ENCODE measurements at places on chromosomes 7 and 10.

DNA sequence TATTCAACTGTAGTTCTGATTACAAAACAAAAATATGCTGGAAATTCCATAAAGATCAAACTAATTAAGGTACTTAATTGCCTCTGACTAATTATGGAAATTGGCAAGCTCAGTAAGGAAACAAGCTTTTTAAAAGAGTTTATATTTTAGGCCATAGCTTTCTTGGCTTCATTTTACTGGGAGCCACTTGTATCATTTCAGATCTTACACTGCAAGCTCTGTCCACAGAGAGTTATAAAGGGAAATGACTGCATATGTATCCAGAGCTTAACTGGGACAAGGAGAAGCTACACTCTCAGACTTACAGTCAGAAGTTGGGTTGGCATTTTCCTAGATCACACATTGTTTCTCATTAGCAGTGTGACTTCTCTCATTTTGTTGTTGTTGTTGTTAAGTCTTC, 92.4 kb downstream of the LRRN3 start:
- DNase-seq = no peak

GRCh38 chr10:69180525-69181204, 631 bp downstream of the SUPV3L1 start:
- no peak for DNase-seq

GRCh38 chr10:124044143-124044862, 49.1 kb downstream of the CHST15 start:
- no peak for DNase-seq

GRCh38 chr10:35092851-35093250, 2.7 kb upstream of the CUL2 start:
- DNase-seq = no peak

DNA sequence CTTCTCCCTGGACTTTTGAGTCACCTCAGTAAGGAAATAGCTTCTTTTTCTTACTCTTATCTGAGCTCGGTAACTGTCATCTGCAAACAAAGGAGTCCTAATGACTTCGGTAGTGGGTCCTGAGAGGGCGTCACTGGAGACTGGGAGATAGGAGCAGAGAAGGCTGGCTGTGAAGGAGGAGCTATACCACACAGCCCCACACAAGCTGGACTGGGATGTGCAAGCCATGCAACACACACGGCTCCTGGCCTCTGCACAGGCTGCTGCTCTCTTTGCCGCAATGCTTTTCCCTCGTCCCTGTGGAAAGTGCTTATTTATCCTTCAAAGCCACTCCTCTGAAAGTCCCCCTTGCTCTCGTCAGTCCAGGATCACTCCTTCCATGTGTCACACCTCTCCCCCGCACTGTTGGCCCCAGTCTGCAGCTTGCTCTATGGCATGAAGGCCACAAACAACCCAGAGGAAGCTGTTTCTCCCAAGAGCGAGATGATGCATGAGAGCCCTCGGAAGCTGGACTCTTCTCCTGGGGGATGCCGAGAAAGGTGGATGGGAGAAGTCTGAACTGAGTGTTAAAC, 14.9 kb downstream of the TMEM273 start:
- DNase-seq = no peak

DNA sequence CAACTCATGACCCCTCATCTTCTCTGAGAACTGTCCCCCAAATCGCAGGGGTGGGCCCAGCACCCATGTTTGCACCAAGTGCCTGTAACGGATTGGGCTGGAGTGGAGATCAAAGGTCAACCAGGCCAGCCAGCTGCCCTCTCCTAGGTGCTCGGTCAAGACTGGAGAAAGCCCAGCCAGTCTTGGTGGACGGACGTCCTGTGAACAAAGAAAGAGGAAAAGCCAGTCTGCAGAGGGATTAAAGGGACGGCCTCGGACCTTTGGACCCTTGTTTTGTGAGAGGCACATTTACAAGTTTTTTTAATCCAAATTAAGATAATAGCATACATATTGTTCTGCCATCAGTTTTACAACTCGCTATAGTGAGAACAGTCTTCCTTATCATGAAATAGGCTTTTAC, 31.7 kb upstream of the GALNTL5 start:
- no peak for DNase-seq

DNA sequence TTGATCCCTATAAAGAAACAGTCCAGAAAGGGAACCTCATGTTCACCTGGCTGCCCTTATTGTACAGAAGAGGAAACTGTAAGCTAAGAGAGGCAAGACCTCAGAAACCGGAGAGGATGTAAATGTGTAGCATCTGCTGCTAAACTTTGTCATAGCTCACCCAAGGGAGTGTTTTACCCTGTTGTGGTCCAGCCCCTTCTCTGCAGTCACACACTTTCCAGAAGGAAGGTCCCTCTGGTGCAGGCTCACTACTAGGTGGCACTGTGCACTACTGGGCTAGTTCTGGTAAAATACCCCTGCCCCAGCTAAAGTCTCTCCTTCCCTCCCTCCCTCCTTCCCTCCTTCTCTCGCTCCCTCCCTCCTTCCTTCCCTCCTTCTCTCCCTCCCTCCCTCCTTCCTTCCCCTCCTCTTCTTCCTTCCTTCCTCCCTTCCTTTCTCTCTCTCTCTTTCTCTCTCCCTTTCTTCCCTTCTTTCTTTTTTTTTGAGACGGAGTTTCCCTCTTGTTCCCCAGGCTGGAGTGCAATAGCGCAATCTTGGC, 42.5 kb upstream of the LCOR start:
- no peak for DNase-seq

DNA sequence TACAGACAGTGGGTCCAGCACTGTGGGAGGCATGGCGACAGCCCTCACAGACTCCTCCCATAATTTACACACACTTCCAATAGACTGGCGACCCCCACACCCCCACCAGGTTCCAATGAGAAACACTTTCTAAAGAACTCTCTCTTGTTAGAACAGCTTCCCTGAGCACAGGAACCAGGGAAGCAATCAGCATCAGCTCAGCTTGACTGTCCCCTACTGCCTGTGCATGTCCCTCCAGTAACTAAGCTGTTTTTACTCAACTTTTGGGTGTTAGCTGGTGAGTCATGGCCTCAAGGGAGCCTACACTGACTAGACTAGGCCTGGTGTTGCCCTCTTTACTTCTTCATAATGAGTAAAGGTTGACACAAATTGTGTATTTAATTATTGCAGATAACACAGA, 32.6 kb upstream of the HERPUD2 start:
- DNase-seq = no peak

DNA sequence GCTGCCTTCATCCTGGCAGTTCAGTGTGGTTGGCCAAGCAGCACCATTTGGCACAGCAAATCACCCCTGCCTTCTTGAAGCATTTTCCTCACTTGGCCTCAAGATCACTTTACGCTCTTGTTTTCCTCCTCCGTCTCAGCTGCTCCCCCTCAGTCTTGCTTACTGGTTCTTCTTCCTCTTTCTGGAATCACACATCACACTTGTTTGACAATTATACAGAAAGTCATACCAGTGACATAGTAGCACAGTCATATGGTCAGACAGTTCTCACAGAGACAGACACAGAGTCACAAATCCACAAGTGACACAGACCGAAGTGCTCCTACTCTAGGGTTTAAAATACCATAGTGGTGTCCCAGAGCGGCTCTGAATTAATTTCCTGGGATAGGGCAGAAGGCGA, 43.8 kb upstream of the ARL4A start:
- DNase-seq = no peak

- DNase-seq = no peak
These were observed 277.8 kb downstream of the CELF2 start for GRCh38 chr10:11295492-11295891.

DNA sequence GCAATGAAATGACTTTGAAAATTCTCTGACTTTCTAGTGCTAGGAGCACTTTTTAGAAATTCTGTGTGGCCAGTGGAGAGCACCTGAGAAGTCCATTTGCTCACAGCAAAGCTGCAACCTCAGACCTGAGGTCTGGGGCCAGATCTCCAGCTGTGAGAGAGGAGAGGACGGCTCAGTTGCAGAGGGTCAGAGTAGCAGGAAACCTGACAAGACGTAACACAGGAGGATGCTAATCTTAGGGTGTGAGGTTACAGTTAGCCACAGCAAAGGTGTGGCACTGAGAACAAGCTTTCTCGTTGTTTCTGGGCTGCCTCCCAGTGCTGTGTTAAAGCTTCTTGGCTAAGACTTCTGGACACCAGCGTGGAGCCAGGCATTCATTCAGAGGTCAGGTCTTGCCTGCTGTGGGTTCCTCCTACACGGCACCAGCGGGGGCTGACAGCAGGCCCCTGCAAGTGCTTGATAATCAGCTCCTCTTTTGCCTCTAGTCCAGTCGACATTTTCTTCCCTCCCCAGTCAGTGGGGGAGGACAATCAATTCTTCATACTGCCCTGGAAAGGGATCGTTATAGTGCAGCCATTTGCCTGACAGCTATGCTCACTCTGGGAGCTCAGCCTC, 435.4 kb upstream of the DPP6 start:
- peak; percentile 28 for DNase-seq

- DNase-seq = no peak
These were observed 979.1 kb upstream of the C7orf33 start for GRCh38 chr7:147611431-147611830.

- DNase-seq = no peak
These were observed 100.7 kb upstream of the CSTF2T start for GRCh38 chr10:51800121-51800520.

- no peak for DNase-seq
These were observed 4.3 kb downstream of the IKZF5 start for GRCh38 chr10:123004298-123004697.

- DNase-seq = no peak
These were observed 176.8 kb downstream of the PDE1C start for GRCh38 chr7:31893365-31893764.

GRCh38 chr10:94083662-94084265, 90.0 kb downstream of the PLCE1 start:
- DNase-seq = no peak

- no peak for DNase-seq
These were observed 43.8 kb upstream of the BET1 start for GRCh38 chr7:94047956-94048355.

DNA sequence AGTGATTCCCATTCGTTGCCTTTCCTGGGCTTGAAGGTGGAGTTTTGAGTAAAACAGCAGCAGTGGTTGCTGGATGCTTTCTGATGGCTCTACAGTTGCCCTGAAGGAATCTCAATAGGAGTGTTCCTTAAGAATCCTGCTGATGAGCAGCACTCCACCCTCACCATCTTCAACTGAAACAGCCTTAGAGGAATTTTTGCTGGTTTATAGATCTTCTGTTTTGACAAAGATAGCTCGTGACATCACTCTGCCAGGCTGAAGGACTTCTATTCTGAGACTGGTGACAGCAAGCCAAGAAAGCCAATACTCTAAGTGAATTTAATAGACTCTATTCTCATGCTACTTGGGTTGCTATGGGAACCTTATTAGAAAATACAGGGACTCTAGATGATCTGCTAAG, 1014.7 kb downstream of the NRG3 start:
- no peak for DNase-seq

DNA sequence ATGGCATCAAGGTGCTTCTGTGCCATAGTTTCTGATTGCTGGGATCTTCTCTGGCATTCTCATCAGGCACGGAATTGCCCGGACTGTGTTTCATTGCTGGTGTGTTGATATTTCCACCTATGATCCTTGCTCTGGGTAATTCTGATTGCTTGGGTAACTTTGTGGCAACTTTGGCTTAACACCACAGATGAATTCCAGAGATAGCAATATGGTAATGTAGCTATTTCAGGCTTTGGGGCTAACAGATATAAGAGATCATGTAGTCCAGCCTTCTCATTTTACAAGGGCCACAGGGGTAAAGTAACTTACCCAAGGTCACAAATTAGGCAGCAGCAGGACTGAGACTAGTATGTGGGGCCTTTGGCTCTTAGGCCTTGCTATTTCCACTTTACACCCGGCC, 53.9 kb upstream of the PLPP4 start:
- DNase-seq = no peak

- DNase-seq = no peak
These were observed 67.1 kb downstream of the GNAT3 start for GRCh38 chr7:80444811-80445210.

DNA sequence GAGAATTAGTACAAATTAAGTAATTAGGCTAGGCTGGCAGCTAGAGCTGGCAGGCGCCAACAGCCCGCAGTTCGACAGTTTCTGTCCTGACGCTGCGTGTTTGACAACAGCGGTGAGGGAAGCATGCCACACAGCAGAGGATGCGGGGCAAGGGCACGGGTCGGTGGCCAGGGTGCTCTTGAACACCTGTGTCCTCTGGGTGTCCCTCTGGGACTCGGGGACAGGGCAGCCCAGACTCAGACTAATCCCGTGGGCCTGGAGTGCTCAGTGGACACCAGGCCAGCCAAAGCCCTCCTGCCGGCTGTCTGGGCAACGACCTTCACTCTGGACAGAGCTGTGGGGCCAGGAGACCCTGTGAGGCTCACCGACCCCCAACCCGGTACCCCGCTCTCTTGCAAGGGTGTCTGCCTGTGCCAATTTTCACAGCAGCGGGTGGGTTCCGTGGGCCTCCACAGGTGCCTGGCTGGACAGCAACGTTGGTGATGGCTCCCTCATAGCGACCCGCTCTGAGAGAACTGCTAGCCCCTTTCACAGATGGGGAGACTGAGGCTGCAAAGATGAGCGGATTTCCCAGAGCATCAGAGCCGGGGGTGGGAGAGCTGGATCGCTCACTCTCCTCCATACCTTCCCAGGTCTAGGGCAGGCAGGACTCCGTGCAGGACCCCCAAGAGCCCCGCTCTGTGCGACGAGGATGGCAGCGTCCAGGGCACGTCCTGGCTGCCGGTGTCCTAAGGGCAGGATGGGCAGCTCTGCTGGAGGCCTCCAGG, 48.5 kb downstream of the FOXL3 start:
- no peak for DNase-seq

DNA sequence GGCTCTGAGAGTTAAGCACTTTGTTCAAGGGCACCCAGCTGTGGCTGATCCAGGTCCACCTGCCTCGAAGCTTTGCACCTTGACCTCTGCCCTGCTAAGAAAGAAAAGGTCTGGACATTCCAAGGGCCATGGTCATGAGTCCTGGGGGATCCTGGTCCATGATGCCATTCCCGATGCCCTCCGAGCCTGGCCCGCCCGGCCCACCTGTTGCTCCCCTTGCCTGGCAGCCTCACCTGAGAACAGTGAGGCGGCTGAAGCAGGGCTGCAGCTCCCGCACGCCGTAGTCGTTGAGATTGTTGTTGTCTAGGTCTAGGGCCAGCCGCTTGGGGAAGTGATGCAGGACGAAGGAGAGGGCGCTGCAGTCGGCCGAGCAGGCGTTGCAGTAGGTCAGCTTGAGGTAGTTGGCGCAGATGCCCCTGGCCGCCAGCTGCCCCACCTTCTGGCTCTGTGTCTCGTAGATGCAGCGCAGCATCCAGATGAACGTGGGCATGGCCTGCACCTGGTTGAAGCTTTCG, 27.5 kb downstream of the NOD1 start:
- no peak for DNase-seq
